ENCODE measurements at places on chromosomes 11 and 22.

GRCh38 chr22:37455896-37456295, 28.6 kb upstream of the ELFN2 start:
- no peak for DNase-seq

- DNase-seq, result no peak
These were observed 141.6 kb downstream of the BUD13 start for GRCh38 chr11:116631201-116631600.

DNA sequence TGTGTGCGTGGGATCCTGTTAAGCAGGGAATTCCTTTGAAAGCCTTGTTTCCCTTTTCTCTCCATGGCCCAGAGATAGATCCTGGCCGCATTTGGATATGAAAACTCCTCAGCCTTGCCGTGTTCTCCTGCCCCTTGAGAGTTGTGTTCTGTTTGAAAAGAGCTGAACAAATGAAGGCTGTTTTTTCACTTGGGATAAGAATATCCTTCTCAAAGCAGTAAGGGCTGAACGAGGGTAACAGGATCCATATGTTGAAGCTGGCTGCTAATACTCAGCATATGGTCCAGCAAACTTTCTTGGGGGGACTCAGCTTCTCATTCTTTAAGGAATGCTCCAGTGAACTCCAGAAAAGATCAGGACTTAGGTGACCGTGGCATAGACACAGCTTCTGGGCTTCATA, 114.5 kb upstream of the TTC12 start:
- no peak for DNase-seq

GRCh38 chr11:121576531-121576930, 123.8 kb upstream of the SORL1-AS1 start:
- DNase-seq, result no peak

- DNase-seq, result no peak
These were observed at the start of gene GRAMD1B for GRCh38 chr11:123429913-123430720. Gene GRAMD1B (plus strand): TSS chr11:123430269. CDS start chr11:123430793, 524 bp downstream.

DNA sequence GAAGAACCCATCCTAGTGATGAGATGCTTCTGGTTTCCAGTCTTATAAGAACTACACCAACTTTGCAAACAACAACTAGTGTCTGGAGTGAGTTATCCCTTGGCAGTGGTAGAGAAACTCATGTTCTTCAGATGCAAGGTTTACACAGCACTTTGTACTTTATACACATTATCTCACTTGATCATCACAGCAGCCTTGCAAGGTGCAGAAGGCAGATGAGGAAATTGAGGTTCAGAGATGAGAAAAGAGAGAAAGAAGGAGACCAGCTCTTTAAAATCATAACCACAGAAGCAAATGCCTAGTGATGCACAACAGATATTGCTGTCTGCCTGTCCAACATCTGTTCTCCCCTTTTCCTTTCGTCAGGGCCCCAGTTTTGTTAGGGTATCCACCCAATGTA, 16.7 kb upstream of the CD44 start:
- no peak for DNase-seq

- no peak for DNase-seq
These were observed 8.8 kb downstream of the RIN1 start for GRCh38 chr11:66327171-66328030.

- no peak for DNase-seq
These were observed 962.3 kb upstream of the RAG2 start for GRCh38 chr11:37560346-37560745.

DNA sequence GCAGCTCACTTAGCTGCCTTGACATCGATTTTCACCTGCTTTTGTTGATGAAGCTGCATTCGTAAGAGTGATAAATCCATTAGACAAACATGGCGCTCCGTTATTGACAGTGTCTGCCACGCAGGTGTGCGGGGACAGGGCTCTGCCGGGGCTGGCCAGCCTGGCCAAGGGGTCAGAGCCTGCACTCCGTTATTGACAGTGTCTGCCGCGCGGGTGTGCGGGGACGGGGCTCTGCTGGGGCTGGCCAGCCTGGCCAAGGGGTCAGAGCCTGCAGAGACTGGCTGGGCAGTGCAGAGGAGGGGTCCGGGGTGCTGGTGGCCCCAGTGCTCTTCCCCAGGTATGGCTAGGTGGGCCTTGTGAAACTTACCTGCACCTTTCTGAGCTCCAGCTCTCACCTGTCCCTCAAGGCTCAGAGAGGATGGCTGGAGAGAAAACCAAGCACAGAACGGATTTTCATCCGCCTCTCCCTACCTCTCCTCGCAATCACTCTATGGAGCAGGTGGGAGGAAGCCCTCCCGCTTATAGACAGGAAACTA, 101.6 kb upstream of the B3GAT1 start:
- no peak for DNase-seq

GRCh38 chr22:37283393-37283937, 1.2 kb downstream of the CYTH4 start:
- no peak for DNase-seq

- no peak for DNase-seq
These were observed 37.6 kb upstream of the RIC3 start for GRCh38 chr11:8206251-8207079.

GRCh38 chr22:41576877-41577276, 12.8 kb downstream of the PMM1 start:
- DNase-seq, result no peak

- no peak for DNase-seq
These were observed 4.2 kb upstream of the TMEM135 start for GRCh38 chr11:87033561-87033960.

- DNase-seq, result no peak
These were observed 2.1 kb downstream of the PNPLA3 start for GRCh38 chr22:43925433-43926348.

GRCh38 chr11:933142-933851, 7.6 kb downstream of the AP2A2 start:
- no peak for DNase-seq

DNA sequence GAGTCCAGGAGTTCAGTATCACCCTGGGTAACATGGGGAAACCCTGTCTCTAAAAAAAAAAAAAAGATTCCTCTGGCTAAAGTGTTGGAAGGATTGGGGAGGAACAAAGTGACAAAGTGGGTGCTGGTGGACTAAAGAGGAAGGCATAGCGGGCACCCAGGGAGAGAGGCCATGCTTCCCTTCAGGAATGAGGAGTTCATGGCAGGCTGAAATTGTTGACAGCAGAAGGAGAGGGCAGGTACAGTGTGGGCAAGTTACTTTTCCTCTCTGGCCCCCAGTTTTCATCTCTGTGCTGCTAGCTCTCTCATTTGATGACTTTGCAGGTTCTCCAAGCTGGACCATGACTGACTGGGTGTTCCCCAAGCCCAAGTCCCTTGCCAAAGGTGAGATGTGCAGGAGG, 4.4 kb upstream of the SYT13 start:
- no peak for DNase-seq

DNA sequence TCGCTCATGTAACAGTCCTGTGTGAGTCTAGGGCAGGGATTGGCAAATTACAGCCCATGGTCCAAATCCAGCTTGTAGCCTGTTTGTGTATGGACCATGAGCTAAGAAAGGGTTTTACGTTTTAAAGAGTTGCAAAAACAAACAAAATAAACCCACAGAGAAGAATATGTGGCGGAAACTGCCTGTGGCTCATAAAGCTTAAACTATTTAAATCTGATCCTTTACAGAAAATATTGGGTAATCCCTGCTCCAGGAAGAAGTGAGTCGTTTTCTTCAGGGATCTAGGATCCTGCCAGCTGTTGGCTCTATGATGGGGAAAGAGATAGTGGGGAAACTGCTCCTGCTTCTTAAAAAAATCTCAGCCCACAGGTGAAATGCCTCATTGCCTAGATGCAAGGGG, 3.4 kb upstream of the OR6Q1 start:
- DNase-seq, result no peak

GRCh38 chr11:123525097-123525496, 95.0 kb downstream of the GRAMD1B start:
- no peak for DNase-seq

GRCh38 chr22:42519525-42520401, at the start of gene RRP7A:
Gene RRP7A (minus strand): TSS chr22:42519796. CDS start chr22:42519786, 10 bp downstream.
- DNase-seq, result peak; percentile 19

DNA sequence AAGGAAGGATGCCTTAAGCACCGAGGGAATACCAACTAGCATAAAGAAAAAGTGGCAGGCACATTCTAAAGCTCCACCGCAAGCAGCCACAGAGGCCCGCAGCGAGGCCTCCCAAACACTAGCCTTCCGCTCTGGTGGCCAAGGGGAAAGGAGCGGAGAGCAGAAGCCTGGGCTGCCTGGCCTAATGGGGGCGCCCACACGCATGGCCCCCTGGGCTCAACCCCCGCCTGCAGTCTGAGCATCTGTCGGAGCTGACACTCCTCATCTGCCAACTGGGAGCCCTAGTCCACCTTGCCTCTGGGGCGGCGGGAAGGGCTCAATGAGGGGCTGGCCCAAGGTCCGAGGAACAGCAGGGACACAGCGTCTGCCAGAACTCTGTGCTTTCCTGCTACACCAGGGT, 50.1 kb upstream of the WNT11 start:
- no peak for DNase-seq

DNA sequence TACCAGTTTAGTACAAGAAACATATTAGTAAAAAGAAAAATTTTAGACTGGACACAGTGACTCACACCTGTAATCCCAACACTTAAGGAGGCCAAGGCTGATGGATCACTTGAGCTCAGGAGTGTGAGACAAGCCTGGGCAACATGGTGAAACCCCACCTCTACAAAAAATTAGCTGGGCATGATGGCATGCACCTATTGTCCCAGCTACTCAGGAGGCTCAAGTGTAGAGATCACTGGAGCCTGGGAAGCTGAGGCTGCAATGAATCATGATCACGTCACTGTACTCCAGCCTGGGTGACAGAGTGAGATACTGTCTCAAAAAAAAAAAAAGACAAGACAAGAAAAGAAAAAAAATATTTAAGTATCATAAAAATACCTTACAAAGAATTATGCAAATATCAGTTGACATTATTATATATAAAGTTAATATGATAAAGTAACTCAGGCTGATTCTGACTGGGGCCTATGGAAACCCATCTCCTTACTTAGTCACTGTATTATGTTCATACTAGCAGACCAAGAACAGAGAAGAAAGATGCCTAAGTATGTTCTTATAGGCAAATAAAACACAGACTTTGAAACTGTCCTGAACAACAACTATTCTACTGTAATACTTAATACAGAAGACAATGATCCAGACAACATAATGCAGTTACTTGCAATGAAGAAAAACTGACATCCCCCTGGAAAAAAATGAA, 27.3 kb downstream of the FAM168A start:
- no peak for DNase-seq

- no peak for DNase-seq
These were observed 34.6 kb downstream of the CYTH4 start for GRCh38 chr22:37316875-37317371.

GRCh38 chr22:40668611-40669411, 10.5 kb upstream of the MCHR1 start:
- DNase-seq, result no peak

GRCh38 chr22:27004434-27004833, 347.0 kb downstream of the MIAT start:
- no peak for DNase-seq

GRCh38 chr22:42039271-42039670, 31.3 kb downstream of the NAGA start:
- DNase-seq, result no peak

- DNase-seq, result no peak
These were observed 4.1 kb downstream of the ROBO3 start for GRCh38 chr11:124869331-124869730.

DNA sequence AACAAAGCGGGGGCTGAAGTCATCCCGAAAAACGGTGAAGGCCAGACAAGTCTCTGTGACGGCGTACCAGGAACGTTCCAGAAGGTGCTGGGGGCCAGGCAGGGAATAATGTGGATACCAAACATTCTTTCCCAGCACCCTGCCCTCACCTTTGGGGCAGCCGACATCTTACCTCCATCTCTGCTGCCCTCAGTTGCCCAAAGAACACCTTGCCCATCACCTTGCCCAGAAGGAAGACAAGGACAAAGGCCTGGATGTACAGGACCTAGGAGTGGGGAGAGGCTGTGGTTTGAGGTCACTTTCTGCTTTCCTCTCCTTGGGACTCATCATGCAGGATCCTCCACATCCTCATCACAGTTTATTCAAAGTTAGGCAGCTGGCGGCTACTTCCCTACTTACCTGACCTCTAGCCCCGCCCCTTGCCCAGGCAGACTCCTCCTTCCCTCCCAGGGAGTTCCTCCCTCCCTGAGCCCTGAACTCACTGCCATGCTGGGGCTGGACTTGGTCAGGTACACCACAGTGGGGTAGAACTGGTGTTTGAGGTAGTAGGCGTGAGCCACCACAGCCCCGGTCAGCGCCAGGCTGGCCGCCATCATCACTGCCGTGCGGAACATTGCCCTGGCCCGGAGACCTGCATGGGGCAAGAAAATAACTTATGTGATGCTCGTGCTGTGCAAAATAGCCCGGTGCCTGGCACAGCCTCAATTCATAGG, 1.2 kb downstream of the SYVN1 start:
- DNase-seq, result no peak

DNA sequence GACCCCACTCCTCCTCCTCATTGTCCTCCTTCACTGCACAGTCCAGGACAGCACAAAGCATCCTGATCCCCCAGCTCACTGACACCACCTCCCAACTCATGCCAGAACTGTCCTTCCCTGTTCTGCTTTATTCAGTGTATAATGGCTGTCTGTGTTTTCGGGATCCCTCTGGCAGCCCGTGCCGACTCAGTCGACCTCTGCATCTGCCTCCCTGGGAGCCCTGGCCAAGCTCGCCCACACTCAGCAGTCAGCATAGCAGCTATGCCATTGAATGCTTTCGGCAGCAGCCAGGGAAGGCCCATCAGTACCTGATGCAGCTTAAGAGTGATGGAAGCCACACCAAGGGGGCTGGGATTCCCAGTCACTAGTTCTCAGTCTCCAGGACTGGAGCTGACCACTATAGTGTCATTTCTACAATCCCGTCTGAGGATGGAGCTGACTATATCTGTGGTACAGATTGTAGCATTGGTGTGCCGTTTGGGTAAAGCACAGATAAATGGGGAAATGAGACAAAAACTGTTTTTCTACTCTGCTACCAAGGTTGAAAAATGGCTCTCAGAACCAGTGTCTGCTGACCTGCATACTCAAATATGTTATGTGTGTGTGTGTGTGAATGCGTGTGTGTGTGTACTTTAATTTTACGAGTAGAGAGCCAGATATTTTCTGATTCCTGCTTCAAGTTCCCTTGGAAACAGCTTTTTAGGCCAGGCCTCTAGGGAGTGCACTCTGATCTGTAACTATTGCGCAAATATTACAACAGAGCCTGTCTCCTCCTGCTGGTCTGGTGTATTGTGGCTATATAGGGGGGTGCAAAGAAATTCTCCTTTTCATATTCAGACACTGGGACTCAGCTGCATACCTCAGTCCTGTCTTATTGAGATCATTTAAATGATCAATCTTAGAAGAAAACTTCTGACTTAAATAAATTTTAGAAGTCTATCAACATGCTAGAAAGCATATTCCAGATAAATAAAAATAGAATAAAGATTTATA, 78.8 kb upstream of the TOP3B start:
- peak; percentile 79 for DNase-seq

GRCh38 chr11:135069890-135070289, 657.8 kb upstream of the B3GAT1 start:
- no peak for DNase-seq

Data from forelimb muscle (tissue), 1 donor.